ENCODE measurements at places on chromosomes 5 and 9.

DNA sequence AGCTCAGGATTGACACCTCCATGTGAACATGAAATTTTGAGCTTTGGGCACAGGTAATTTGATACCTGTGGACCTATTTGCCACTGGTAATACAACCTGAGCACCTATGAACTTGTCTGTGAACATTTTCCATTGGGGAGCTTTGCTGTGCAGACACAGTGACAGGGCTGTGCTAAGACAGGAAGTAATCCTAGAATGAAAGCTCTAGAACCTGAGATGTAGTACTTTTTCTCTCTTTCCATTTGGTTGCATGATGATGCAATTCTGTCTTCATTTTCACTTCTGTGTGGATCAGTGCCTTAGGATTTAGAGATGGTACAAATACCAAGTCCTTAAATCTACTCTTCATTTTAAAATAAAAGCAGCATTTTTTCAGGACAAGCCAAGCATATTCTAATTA lies 216.9 kb downstream of the NR3C1 start:
- DNase-seq = no peak

DNA sequence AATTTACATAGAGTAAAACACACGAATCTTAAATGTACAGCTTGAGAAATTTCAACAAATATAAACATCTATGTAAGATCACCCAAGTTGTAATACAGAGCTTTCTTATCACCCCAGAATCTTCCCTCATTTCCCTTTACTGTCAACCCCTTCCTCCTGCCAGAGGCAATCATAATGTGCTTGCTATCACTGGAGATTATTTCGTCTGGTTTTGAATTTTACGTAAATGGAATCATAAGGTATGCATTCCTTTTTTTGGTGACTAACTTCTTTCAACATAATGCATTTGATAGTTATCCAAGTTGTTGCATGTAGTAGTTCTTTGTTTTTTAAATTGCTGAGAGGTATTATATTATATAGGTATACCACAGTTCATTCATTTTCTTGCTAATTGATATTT lies 37.5 kb upstream of the GPR151 start:
- DNase-seq = no peak

- DNase-seq = no peak
These were observed 96.7 kb downstream of the EDIL3 start for GRCh38 chr5:84287951-84288350.

GRCh38 chr5:33340195-33340594 lies 100.6 kb upstream of the TARS1 start:
- DNase-seq = no peak

DNA sequence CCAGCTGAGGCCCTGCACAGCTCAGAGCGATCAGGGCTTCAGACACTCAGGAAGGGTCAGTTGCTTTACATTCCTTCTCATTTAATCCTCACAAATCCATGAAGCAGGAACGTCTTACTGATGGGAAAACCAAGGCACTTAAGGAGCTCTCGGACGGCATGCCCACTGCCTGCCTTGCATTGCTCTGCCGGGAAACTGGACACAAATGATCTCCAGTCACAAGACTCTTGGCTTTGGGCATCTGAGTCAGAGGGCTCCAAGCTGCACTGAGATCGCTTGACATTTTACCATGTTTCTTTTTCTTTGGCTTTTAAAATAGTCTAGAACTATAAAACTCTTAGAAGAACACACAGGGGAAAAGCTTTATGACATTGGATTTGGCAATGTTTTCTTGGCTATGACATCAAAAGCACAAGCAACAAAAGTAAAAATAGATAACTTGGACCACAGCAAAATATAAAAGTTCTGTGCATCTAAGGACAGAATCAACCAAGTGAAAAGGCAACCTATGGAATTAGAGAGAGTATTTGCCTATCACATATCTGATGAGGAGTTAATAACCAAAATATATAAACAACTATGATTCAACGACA lies 43.6 kb upstream of the HRH2 start:
- DNase-seq = no peak
